ENCODE measurements at places on chromosomes 4 and X. TPM values are rescaled to one million over a fixed set of nuclear protein-coding genes. Genes with fewer than 3 reads are reported as not detected.

Gene RADX
- total RNA-seq = 2.1 TPM

Gene EMD
- total RNA-seq = 39.7 TPM

Gene NWD2
- total RNA-seq = not detected

Gene MMRN1
- not detected for total RNA-seq

Gene SSX1
- total RNA-seq = not detected

Gene HS3ST1
- total RNA-seq = not detected

Gene FABP2
- not detected for total RNA-seq

Gene CSAG3
- not detected for total RNA-seq

Gene CENPVL1
- total RNA-seq = not detected

Gene RLIM
- 40.1 TPM for total RNA-seq

Gene MTNR1A
- total RNA-seq = not detected

Gene FAM149A
- 0.13 TPM for total RNA-seq

Gene KLHL4
- 0.11 TPM for total RNA-seq

Gene TCEAL5
- total RNA-seq = not detected

Gene ELMOD2
- 24.0 TPM for total RNA-seq

Gene KCNE5
- total RNA-seq = not detected

Gene ZNF732
- 0.11 TPM for total RNA-seq

Gene ANXA10
- not detected for total RNA-seq

Gene SERTM2
- not detected for total RNA-seq

Gene MAGEA11
- total RNA-seq = not detected

Gene NUDT10
- total RNA-seq = not detected

Gene LEF1
- not detected for total RNA-seq

Gene ZCCHC12
- not detected for total RNA-seq

Gene MFAP3L
- total RNA-seq = 20.8 TPM

Gene SMR3B
- not detected for total RNA-seq

Gene BTC
- total RNA-seq = not detected

Gene SOD3
- total RNA-seq = 3.8 TPM

Gene CCSER1
- not detected for total RNA-seq

Gene MYOZ2
- not detected for total RNA-seq

Gene NLRP2B
- not detected for total RNA-seq

Gene GRPR
- total RNA-seq = not detected

Gene ADH7
- total RNA-seq = not detected

Gene TGIF2LX
- total RNA-seq = not detected

Gene CSAG2
- total RNA-seq = not detected

Gene PTCHD1
- not detected for total RNA-seq

Gene MAGEH1
- 37.2 TPM for total RNA-seq

Gene ADH4
- not detected for total RNA-seq

Gene PNMA3
- not detected for total RNA-seq

Gene STBD1
- total RNA-seq = 6.7 TPM

Gene MAGEA8
- total RNA-seq = not detected

Gene SCD5
- 39.8 TPM for total RNA-seq

Gene GAGE12H
- total RNA-seq = not detected

Gene CFI
- total RNA-seq = not detected

Gene ALAS2
- not detected for total RNA-seq

Gene AVPR2
- not detected for total RNA-seq

Gene KLHL13
- 0.43 TPM for total RNA-seq

Gene IBSP
- not detected for total RNA-seq

Gene LINC00632
- total RNA-seq = 20.6 TPM

Gene F11
- not detected for total RNA-seq

Gene SATL1
- total RNA-seq = not detected

Gene SPRY1
- total RNA-seq = 6.4 TPM

Gene SLC4A4
- 8.1 TPM for total RNA-seq

Gene DDIT4L
- 3.2 TPM for total RNA-seq

Gene POLR2B
- total RNA-seq = 86.1 TPM

Gene DOK7
- not detected for total RNA-seq

Gene SHROOM3
- total RNA-seq = 44.6 TPM

Gene CSAG1
- total RNA-seq = not detected

Gene OPN1MW
- not detected for total RNA-seq

Gene RAB39B
- 2.0 TPM for total RNA-seq

Gene UGT8
- not detected for total RNA-seq
